Karpas-422 (cell line): ENCODE measurements at places on chromosomes 12 and 14.

DNA sequence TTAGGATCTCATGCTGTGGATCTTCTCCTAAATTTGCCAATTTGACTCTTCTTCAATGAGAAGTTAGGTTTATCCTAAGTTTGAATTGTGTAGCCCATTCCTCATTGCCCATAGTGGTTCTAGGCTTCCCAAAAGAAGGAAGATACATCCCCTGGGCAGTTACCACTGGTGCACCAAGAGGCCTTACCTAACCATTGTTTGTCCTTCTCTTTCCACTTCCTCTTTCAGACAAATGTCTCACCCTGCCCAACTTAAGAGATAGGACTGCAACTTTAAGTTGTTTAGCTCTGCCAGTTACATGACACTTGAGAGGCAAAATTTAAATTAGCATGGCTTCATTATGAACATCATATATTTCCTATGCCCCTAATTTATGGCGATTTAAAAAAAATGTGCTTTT, 9.4 kb upstream of the KCNH3 start:
- peaks cover 35% of the 10 kb centered on the region for H3K36me3 ChIP-seq
- H3K4me3 ChIP-seq, result no peak overlapping the region
- no peak overlapping the region for H3K27ac ChIP-seq
- H3K4me1 ChIP-seq, result no peaks in the 10 kb centered on the region
- no peak for DNase-seq

GRCh38 chr12:6180268-6181051, 19.7 kb upstream of the CD9 start:
- H3K27ac ChIP-seq, result no peak overlapping the region
- no peak overlapping the region for H3K4me3 ChIP-seq
- H3K36me3 ChIP-seq, result no peaks in the 10 kb centered on the region
- no peaks in the 10 kb centered on the region for H3K4me1 ChIP-seq
- no peak for DNase-seq
- no peaks in the 10 kb centered on the region for H3K27me3 ChIP-seq

DNA sequence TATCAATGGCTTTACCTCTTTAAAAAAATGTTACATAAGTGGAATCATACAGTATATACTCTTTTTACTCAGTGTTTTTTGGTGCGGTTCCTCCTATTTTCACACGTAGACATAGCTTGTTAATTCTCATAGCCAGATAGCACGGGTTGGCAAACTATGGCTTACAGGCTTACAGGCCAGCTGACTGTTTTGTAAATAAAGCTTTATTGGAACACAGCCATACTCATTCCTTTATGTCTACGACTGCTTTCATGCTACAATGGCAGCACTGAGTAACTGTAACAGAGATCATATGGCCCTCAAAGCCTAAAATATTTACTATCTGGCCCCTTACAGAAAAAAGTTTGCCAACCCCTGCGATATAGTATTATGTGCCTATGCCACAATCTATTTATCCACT, 5.8 kb upstream of the DAAM1 start:
- DNase-seq, result no peak
- H3K27me3 ChIP-seq, result 0 out of 2 replicates have a peak, but pooled peaks cover 3% of the 10 kb centered on the region
- no peaks in the 10 kb centered on the region for H3K36me3 ChIP-seq
- H3K4me1 ChIP-seq, result peaks cover 12% of the 10 kb centered on the region
- H3K4me3 ChIP-seq, result no peak overlapping the region

- DNase-seq, result no peak
- no peak overlapping the region for H3K4me3 ChIP-seq
- H3K36me3 ChIP-seq, result no peaks in the 10 kb centered on the region
- H3K4me1 ChIP-seq, result peaks cover 11% of the 10 kb centered on the region
- no peaks in the 10 kb centered on the region for H3K27me3 ChIP-seq
These were observed 279.7 kb upstream of the ATP2B1 start for GRCh38 chr12:89988188-89988915.

DNA sequence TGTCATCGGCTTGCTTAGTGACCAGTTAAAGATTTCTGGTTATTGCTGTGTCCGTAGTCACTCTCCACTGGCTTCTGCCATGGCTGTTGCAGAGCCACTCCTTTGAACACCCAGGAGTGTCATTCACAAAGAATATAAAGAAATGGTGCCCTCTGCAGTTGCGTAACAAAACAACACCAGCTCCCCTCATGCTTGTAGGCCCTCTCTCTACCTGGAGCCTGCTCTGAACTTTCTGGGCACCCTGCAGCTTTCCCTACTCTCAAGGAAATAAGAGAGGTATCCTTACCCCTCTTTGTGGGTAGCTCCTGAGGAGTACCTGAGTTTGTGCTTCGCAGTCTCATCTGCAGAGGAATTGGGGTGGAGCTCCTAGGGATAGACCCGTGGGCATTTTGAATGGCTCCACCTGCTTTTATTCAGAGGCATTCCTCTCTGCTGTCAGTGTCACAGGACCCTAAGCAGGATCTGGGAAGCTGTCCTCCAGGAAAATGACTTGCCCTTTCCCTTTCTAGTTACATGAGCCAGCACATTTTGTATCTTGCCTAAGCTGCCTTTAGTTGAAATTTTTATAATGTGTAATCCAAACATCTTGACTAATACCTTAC, 97.2 kb upstream of the TMEM260 start:
- no peaks in the 10 kb centered on the region for H3K27me3 ChIP-seq
- no peaks in the 10 kb centered on the region for H3K36me3 ChIP-seq

DNA sequence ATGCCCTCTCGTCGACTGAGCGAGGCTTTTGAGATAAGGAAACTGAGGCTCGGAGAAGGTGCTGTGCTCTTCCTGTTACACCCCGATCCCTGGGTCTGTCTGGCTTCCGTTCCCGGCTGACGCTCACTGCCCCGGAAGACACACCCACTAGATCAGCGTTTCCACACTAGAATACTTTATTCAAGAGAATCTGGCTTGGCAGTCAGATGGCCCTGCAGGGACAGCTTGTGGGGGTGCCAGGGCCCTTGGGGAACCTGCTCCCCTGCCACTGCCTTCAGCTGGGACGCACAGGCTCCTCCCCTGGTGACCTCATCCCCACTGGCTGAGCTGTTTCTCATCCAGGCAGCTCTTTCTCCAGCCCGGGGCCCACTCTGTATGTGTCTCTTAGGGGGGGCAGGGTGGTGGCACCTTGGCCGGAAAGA, 13.7 kb downstream of the PGF start:
- DNase-seq, result peak; percentile 99
- peaks cover 92% of the 10 kb centered on the region for H3K4me1 ChIP-seq
- peak overlapping the region; percentile 68 for H3K4me3 ChIP-seq

DNA sequence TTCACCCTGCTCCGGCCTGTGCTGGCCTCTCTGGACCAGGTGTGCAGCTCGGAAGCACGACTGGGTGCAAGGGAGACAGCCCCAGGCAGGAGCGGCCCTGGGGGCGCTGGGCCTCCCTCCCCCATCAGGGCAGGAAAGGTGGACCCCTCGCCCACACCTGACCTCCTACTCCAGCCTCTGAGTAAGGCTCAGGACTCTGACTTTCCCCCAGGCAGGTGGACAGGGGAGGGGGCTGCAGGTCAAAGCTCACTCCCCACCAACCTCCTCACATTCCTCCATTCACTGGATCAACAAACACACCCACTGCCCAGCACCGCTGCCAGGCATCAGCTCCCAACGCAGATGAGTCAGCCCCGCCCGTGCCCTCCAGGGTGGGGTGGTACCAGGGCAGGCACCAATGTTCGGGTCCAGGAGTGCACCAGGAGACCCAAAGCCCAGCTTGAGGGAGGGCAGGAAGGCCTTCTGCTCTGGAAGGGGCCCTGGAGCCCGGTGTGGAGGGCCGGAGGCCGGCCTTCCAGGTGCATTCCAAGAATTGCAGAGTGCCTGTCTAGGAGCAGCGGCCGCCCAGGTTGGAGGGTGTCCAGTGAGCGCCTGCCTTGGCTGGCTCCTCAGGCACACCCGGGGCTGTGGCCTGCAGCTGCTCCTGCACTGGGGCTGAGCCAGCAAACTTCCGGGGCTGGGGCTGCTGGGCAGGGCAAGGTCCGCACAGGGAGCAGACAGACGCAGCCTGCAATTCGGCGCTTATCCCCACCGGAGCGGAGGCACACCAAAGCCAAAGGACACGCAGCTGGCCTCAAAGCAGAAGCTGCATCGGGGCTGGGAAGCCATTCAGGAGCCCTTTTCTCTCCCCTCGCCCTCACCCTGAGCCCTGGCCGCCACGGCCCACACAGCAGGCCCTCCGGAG, 1.6 kb upstream of the INF2 start:
- DNase-seq, result no peak
- no peak overlapping the region for H3K27ac ChIP-seq
- H3K4me3 ChIP-seq, result no peak overlapping the region
- H3K27me3 ChIP-seq, result no peaks in the 10 kb centered on the region
- H3K36me3 ChIP-seq, result no peaks in the 10 kb centered on the region
- peaks cover 20% of the 10 kb centered on the region for H3K4me1 ChIP-seq

GRCh38 chr14:86708846-86709339, 1178.9 kb downstream of the FLRT2 start:
- no peak overlapping the region for H3K4me3 ChIP-seq
- H3K4me1 ChIP-seq, result peaks cover 21% of the 10 kb centered on the region
- DNase-seq, result no peak
- no peak overlapping the region for H3K27ac ChIP-seq
- no peaks in the 10 kb centered on the region for H3K36me3 ChIP-seq

- H3K36me3 ChIP-seq, result no peaks in the 10 kb centered on the region
- no peaks in the 10 kb centered on the region for H3K4me1 ChIP-seq
- no peaks in the 10 kb centered on the region for H3K27me3 ChIP-seq
- DNase-seq, result no peak
These were observed 92.5 kb downstream of the ADCK1 start for GRCh38 chr14:77892381-77892871.

GRCh38 chr12:84506282-84506681, 406.3 kb downstream of the SLC6A15 start:
- H3K4me1 ChIP-seq, result no peaks in the 10 kb centered on the region
- no peak for DNase-seq
- no peaks in the 10 kb centered on the region for H3K36me3 ChIP-seq
- no peak overlapping the region for H3K27ac ChIP-seq

DNA sequence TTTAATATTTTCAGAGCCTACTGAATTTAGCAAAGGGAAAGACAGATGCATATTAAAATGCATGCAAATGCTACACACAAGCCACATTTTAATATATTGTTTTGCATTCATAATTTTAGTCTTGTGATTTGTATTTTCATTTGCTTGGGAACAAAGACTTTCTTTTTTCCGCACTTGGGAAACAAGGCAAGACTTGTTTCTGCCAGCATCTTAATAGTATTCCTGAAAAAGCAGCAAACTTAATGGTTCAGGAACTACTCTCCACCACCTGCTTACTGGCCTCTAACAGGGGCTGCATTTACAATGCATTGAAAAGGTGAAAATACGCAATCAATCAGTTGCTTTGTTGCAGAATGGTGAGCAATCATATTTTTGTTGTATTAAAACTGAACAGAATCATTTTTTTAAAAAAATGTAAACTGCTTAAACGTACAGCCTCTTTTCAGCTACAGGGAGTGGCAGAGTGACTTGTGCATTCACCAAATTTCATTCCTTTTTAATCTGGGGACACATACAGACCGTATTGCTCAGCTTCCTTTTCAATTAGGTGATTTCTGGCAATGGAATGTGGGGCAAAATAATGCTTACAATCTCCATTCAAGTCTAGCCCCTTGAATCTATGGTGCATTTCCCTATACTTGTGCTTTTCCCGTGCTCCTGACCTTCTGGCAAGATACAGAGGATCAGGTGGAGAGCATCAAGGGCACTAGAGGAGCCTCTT, 144.1 kb upstream of the BTG1 start:
- no peak overlapping the region for H3K4me3 ChIP-seq
- DNase-seq, result no peak

GRCh38 chr14:48398675-48399282, 723.4 kb upstream of the MDGA2 start:
- no peaks in the 10 kb centered on the region for H3K27me3 ChIP-seq
- H3K4me1 ChIP-seq, result no peaks in the 10 kb centered on the region
- no peak overlapping the region for H3K4me3 ChIP-seq
- DNase-seq, result peak; percentile 79
- H3K36me3 ChIP-seq, result no peaks in the 10 kb centered on the region
- H3K27ac ChIP-seq, result no peak overlapping the region

- H3K4me3 ChIP-seq, result no peak overlapping the region
- no peak for DNase-seq
- H3K27me3 ChIP-seq, result no peaks in the 10 kb centered on the region
- H3K27ac ChIP-seq, result no peak overlapping the region
These were observed 12.6 kb upstream of the CYP46A1 start for GRCh38 chr14:99671235-99672224.

DNA sequence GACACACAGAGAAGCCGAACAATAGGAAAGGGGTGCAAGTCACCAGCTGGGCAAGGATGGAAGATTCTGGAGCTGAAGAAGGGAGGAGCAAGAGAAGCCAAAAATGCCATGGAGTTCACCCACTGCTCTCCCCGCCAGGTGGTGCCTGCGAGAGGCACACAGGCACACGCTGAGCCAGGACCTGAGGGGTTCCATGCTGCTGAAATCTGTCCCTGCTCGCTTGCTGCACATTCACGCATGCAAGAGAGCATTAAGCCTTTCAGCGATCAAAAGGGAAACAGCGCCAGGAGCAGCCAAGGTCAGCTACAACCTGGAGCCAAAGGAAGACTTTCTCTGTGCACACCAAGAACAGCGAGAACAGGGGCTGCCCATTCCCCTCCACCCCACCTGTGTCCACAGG, 104.1 kb downstream of the ANO2 start:
- no peaks in the 10 kb centered on the region for H3K4me1 ChIP-seq
- no peaks in the 10 kb centered on the region for H3K27me3 ChIP-seq
- no peak overlapping the region for H3K27ac ChIP-seq

- H3K27me3 ChIP-seq, result no peaks in the 10 kb centered on the region
- no peak overlapping the region for H3K4me3 ChIP-seq
- H3K27ac ChIP-seq, result no peak overlapping the region
- DNase-seq, result no peak
- no peaks in the 10 kb centered on the region for H3K4me1 ChIP-seq
These were observed 140.6 kb upstream of the PELI2 start for GRCh38 chr14:55977392-55978150.

- H3K4me3 ChIP-seq, result no peak overlapping the region
- H3K4me1 ChIP-seq, result peaks cover 19% of the 10 kb centered on the region
- H3K27ac ChIP-seq, result no peak overlapping the region
- no peak for DNase-seq
- no peaks in the 10 kb centered on the region for H3K36me3 ChIP-seq
These were observed 26.3 kb downstream of the KLRK1 start for GRCh38 chr12:10363658-10363913.

DNA sequence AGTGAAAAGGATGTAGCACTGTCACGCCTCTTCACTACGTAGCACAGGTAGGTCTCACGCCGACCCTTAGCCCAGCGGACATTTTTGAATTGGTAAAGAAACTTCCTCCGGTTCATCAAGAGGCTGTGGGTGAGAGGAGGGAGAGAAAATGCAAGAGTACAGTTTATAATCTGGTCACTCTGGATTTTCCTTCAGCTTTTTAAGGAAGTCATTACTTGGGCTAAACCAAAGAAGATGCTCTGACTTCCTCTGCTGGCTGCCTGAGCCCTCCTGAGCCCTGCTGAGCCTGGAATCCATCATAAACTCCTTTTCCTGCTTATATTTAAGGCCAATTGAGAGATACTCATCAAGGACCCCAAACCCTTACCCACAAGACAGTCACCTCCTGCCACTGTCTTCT, 5.8 kb downstream of the AICDA start:
- no peak overlapping the region for H3K4me3 ChIP-seq
- peaks cover 33% of the 10 kb centered on the region for H3K4me1 ChIP-seq
- DNase-seq, result no peak
- H3K36me3 ChIP-seq, result no peaks in the 10 kb centered on the region

- no peaks in the 10 kb centered on the region for H3K36me3 ChIP-seq
- H3K27me3 ChIP-seq, result no peaks in the 10 kb centered on the region
- peak overlapping the region; percentile 61 for H3K4me3 ChIP-seq
These were observed 39.1 kb upstream of the DHRS7 start for GRCh38 chr14:60204104-60204842.
